Cardiac septum (tissue), 1 donor: ENCODE measurements at places on chromosomes 4 and X.

- no peak for DNase-seq
Measured at GRCh38 chrX:21905313-21905712, 35.2 kb upstream of the SMS start.

DNA sequence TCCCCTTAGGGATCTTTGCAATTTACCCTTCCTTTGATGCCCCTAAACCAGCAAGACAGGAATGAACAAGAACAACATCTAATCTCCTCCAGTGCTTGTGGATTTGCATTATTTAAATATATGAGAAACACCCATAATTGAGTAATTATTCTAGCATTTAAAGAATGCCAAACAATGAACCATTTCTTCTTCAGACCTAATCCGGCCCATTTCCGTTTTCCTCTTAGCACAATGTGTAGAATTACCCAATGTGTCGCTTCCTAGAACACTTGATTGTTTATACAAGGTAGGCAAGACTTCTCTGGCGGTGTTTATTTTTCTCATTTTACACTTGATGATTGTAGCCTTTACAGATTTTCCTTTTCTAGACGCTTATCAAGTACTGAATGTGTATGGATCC is 43.5 kb downstream of the CLDN34 start:
- no peak for DNase-seq

DNA sequence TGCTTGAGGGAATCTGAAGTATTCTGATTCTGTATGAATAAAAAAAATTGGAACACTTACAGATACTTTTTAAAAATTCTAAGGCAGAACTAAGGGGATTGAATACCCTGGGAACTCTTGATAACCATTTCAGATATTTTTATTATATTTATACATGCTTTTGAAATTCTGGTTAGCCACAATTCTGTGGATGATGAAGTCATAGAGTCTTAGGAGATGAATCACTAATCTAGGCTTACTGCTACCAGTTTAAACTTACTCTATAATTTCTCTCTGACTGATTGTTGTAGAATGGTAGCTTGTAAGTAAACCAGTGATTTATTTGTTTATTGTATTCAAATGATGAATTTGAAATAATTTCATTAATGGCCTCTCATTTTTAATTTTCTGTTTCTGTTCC is 11.4 kb upstream of the SLAIN2 start:
- no peak for DNase-seq

DNA sequence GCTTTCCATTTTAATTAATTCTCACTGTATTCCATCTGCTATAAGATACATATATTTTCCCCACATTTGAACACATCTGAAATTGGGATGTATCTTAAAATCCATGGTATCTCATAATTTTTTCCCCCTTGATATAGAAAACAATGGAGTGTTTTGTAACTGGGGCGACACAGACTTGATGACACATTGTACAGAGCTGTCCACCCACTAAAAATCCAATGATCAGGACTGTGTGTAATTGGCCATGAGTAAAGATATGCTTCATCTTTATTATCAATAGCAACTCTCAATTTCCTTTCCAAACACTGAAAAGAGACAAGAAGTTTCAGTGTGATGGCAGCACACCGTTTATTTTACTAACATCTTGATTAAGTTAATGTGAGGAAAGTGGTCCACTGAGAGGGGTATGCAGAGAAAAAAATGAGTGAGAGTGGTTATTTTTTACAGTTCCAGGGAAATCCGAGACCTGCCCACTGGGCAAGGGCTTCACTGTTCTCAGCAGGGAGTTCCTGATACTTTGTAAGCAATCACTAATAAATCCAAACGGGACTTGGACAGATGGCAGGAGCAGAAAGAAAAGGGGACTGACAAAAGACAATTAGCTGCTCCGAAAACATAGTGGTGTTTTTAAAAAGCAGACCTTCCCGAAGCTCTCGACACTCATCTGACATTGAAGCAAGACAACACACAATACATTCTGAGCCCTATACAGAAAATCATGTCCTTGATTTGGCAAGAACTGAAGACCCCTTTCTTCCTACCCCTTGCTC is 149.4 kb downstream of the TSPAN5 start:
- no peak for DNase-seq

DNA sequence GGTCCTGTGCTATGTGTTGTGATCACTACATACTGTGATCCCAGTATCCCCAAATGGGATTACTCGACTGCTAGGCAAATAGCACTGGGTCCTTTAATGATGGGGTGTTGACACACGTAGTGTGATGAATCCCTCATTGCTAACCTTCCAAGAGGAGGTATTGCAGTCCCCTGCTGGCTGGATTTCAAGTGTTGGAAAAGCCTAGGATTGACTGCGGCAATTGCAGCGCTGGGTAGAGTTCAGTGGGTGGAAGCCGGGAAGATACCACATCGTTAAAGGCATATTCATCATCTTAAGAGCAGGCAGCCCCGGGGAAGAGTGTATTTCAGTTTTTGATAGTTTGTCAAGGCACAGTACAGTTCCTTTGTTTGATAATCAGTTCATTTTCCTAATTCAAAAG is 159.9 kb downstream of the TRIML1 start:
- DNase-seq = no peak

DNA sequence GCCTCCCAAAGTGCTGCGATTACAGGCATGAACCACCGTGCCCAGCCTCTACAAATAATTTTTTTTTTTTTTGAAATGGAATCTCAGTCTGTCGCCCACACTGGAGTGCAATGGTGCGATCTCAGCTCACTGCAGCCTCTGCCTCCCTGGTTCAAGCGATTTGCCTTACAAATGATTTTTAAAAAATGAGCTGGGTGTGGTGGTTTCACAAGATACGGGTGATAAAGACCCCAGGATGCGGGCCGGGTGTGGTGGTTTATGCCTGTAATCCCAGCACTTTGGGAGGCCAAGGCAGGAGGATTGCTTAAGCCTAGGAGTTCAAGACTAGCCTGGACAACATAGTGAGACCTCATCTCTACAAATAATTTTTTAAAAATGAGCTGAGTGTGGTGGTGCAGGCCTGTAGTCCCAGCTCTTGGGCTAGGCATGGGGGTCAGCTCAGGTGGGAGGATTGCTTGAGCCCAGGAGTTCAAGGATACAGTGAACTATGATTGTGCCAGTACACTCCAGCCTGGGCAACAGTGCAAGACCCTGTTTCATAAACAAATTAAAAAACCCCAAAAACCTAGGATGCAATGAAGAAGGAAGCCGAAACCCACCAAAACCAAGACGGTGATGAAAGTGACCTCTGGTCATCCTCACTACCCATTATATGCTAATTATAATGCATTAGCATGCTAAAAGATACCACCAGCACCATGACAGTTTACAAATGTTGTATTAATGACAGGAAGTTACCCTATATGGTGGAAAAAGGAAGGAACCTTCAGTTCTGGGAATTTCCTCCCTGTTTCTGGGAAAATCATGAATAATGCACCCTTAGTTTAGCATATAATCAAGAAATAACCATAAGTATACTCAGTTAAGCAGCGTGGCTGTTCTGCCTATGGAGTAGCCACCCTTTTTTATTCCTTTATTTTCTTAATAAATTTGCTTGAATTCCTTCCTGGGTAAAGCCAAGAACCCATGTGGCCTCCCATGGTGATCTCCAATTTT is 27.7 kb downstream of the PDGFRA start:
- no peak for DNase-seq
